ENCODE measurements at places on chromosomes 5 and 9.
A peak's percentile ranks its signal among the peaks of the same experiment; 100 is the strongest.

GRCh38 chr9:91795598-91796241, 154.3 kb downstream of the ROR2 start:
- no peak for DNase-seq

- DNase-seq = no peak
These were observed 39.5 kb downstream of the CD180 start for GRCh38 chr5:67156976-67157583.

DNA sequence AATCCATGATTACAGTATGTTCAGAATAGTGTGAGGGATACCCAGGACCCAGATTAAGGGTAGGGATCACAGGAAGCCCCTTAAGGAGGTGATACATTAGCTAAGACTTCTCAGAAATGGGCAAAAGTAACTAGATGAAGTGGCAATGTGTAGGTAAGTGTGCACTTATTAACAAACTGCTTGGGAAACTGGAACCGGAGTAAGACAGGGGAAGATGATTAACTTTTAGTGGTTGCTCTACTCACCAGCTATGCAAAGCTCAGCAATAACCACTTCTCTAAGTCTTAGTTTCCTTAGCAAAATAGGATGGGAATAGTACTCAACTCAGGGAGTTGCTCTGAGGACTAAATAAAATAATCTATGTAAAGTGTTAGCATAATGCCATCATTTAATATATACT, 182.2 kb downstream of the MCTP1 start:
- no peak for DNase-seq

DNA sequence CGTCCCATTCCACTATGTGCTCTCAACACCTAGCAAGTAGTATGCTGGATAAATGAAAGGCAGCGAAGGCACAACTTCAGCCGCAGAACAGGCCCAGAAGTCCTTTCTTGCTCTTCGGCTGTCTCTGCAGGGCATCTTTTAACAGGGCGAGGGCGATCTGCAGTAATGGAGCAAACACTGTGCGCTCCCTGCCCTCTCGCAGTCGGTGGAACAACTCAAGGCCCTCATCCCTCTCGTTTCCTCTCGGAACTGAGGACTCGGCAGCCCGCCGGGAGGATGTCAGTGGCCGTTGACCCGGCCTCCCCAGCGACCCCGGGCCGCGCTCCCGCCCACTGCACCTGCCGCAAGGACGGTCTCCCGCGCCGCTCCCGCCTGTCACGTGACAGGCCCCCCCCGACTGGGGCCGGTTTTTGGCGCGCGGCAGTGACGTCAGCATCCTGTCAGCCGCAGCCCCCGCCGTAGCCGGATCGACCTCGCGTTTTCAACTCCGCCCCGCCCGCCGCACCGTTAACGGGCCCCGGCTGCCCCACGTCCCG, 1.1 kb downstream of the ZNF367 start:
- peak; percentile 82 for DNase-seq

GRCh38 chr5:76403766-76404222, 709 bp downstream of the IQGAP2 start:
- no peak for DNase-seq

DNA sequence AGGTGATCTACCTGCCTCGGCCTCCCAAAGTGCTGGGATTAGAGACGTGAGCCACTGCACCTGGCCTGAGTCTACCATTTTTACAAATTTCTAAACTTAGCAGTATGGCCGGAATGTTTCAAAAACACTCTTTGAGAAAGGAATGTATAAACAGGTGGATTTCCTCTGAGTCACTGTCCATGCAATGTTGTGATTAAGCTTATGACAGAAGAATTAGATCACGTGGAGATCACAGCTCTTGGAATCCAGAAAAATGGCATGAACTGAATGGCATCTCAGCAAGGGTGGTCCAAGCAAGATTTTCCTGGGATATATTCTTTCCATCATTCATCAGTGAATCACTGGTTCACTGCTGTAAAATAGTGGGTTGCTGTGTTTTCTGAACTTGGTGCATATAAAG, 865.0 kb downstream of the PTPRD start:
- DNase-seq = no peak

DNA sequence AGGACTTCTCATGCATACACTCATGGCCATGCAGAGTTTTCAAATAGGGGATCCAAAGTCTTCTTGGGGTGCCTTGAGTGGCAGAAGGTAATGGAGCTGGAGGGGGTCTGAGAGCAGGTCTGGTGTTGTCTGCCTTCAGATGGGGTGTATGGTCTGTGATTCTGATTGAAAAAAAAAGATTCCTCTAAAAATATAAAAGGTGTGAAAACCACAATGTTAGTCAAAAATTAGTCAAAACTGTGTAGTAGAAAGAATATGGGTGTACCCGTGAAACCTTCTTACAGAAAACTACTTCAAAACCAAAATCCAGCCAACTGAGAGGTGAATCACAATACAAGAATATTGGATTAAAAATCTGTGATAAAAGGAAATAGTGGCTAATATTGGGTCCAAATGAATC, 20.1 kb downstream of the DOCK2 start:
- DNase-seq = no peak

DNA sequence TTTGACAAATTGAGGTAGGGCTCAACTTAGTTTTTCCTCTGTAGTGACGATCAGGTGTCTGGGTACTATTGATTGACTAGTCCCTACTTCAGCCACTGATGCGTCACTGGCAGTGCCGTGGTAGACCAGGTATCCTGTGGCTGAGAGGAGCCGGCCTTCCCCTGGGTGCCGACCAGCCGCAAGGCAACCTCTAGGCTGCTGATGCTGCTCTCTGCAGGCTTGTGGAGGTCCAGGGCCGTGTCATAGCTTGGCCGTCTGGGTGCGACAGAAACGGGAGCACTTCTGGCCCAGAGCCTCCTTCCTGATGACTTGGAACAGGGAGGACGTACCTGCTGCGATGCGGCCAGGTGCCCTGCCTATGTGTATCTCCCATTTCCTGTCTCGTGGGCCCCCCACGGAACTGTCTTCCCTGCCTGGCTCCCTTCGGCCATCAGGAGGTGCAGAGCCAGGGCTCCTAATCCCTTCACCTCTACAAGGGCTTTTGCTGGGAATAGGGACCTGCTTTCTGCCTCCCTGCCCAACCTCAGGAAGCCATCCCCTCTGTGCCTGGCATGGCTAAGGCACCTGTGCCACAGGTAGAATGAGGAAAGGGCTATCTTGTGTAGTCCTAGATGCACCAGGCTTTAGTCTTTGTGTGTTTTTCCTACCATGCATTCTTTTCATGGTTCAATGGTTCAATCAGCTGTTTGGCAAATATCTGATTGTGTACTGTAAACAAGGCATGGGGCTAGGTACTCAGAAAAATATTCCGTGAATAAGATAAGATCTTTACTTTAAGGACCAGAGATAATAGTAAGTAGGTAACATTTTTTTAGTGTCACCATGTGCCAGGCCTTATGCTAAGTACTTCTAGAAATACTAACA, 44.6 kb downstream of the MVB12B start:
- no peak for DNase-seq

DNA sequence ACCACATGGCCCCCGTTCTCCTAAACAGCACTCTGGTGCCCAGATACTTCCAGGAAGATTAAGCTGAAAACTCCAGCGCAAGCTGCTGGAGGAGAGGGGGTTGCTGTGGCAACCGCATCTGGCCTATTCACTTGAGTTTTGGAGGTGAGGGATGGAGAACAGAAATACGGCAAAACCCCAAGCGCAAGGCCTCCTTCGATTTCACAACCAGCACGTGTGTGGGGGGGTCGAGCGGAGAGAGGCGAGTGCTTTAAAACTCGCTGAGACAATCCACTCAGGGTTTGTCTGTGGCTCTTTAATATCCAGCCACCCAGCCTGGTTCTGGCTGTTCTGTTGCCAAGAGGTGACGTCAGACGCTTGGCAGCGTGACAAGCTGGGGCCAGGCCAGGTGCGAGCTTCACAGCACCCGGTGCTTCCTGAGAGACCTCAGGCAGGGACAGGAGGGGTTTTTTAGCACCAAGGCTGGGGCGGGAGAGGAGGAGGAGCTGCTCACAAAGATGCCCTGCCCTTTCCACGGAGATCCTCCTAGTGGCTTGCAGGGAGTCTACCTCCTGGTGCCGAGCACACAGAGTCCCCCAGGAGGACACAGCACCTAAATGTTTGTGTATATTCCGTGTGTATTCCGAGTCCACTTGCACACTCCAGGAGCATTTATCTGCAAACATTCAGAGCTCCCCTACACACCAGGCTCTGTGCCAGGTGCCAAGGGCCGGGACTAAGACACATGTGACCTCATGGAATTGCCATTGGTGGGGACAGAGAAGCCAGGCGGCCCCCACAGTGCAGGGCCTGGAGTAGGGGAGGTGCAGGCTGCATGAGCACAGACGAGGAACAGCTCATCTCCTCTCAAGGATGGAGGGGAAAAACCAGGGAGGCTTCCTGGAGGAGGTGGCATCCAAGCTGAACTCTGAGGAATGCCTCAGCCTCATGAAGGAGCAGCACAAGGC, 194.6 kb downstream of the OLFM1 start:
- peak; percentile 80 for DNase-seq

GRCh38 chr9:27337833-27338526, 41.0 kb upstream of the EQTN start:
- no peak for DNase-seq

DNA sequence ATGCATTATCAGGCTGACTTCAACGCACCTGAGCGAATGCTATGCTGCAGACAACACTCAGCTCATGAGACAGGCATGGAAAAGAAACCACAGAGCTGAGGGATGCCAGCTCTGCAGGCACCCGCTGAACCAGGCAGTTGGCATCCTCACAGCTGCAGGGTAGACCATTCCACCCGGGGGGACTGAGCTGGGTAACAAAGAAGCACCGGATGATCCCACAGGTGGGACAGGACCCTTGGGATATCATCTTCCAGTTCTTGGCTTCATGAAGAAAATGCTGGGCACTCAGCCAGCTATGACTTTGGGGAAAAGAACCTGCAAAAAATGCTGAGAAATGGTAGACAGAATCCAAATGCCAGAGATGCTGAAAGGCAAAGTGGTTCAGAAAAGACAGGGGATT, 9.6 kb downstream of the EPB41L4B start:
- no peak for DNase-seq

- no peak for DNase-seq
These were observed 4.3 kb downstream of the ERAP2 start for GRCh38 chr5:96880444-96881164.

GRCh38 chr5:132342291-132343180, 27.0 kb upstream of the SLC22A5 start:
- DNase-seq = no peak

GRCh38 chr9:136473354-136473721, 9.5 kb downstream of the SEC16A start:
- no peak for DNase-seq

Measured in right lung (tissue), 10 donors.